GM06990 (cell line): ENCODE measurements at places on chromosomes 1 and 21.

GRCh38 chr1:1891349-1892078, 627 bp upstream of the GNB1 start:
- peak; percentile 69 for DNase-seq

GRCh38 chr21:42351626-42352440, 1.0 kb upstream of the TFF2 start:
- DNase-seq, result no peak

- DNase-seq, result no peak
Measured at GRCh38 chr1:61078618-61079295, 3.6 kb upstream of the NFIA start.

GRCh38 chr1:3332043-3332442, 122.4 kb upstream of the ARHGEF16 start:
- no peak for DNase-seq

- DNase-seq, result no peak
Measured at GRCh38 chr1:22903113-22903512, 69.6 kb downstream of the LACTBL1 start.

- no peak for DNase-seq
Measured at GRCh38 chr1:63794939-63795378, 21.1 kb downstream of the ROR1 start.

DNA sequence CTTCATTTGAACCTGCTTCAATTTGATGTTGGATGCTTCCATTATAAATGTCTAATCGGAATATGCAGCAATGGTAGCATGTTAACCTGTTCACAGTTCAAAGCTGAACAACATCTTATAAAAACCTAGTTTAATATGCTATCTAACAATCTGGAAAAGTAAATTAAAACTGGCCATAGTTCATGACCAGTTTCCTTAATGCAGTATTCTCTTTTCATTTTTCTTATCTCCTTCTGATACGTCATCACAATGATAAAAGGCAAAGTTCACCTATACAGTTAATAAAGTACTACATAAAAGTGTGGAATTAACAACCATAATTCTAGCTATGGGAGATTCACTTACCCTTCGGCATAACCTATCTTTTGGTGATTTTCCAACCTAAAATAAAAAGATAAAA, 65.1 kb downstream of the IARS2 start:
- no peak for DNase-seq

GRCh38 chr1:27366411-27367159, at the start of gene MAP3K6:
Gene MAP3K6, minus strand, starts transcription at chr1:27366961. Its CDS starts 364 bp downstream, at chr1:27366597.
- no peak for DNase-seq

GRCh38 chr1:86271046-86271445, 114.5 kb upstream of the COL24A1 start:
- no peak for DNase-seq

DNA sequence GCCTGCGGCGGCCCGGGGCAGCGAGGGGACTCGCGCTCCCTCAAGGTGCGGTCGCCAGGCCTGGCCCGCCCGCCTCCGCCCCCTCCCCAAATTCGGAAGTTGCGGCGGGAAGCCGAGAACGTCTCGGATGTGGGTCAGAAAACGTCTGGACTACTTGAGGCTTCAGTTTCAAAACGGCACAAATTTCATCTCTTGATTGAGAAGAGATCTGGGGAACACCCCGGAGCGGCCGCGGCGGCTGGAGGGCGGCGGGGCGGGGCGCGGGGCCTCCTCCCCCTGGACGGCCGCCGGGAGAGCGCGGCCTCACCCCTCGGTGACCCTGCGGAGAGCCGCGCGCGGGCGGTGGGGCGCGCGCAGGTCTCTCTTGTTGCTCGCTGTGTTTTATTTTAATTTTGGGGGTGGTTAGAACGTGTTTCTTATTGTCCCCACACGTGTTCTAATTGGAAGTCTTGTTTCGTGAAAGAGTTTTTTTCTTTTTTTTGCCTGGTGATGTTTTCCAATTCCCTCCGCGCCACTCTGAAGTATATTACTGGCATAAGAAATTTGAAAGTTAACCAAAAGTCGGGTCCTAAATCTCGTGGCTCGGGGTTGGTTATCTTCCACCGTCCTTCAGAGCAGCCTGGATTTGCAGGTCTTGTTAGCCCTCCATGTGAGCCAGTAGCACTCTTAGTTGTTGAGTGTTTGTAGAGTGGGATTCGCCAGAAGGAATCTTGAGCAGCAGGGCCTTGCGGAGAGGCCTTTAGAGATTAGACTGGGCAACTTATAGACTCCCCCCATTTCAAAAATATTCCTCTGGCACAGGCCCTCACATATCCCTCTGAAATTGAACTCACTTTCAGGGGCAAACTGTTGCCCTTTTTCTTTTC, 749 bp downstream of the PCBP3 start:
- no peak for DNase-seq

DNA sequence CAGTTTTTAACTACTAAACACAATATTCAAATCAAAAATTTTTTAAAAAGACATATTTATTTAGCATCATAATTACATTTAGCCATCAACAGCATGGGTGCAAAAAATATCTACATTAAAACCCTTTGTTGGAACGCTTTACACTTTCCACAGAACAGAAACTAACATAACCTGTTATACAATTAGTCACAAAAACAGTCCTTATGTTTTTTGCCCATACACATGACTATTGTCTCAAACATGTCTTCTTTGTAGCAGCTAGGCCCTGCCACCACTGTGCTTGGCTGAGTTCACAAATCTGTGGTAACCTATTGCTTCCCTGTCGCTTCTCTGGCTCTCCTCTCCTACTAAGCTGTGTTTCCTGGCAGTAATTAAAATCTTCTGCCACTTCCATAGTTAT, 1350.0 kb upstream of the ADGRL2 start:
- no peak for DNase-seq

- DNase-seq, result no peak
Measured at GRCh38 chr1:65321879-65322278, 12.5 kb downstream of the DNAJC6 start.

DNA sequence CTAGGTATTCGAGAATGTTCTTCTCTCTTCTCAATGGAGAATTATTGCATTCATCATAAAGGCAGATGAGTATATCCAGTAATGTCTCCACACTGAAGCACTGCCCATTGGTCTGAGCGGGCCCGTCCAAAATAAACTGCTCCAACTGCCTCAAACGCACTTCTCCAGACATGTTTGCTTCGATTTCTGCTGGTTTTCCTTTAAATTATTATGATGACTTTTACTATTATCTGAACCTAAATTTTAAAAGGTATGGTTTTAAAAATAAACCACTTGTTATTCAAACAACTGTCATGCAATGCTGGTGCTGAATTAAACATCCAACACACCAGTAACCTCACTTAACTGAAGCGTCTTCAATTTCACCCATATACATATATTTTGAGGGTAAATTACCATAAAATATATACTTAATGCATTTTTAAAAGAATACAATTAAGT, 1.3 kb downstream of the CDC42BPA start:
- no peak for DNase-seq

DNA sequence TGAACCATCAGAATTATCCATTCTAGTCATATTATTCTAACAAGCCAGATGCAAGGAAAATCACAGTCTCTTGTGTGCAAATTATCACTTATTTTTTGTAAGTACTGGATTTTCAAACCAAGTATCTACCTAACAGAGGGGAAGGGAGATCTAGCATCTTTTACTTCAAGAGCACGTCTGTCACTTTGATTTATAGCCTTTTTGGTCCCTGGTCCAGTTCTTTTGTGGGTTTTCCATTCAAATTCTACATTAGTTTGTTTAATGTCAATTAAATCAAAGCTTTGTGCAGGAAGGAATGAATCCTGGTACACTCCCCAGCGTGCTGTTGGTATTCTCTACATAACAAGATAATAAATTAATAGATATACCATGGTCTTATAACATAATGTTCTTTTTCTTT, 43.6 kb downstream of the ERG start:
- DNase-seq, result no peak

DNA sequence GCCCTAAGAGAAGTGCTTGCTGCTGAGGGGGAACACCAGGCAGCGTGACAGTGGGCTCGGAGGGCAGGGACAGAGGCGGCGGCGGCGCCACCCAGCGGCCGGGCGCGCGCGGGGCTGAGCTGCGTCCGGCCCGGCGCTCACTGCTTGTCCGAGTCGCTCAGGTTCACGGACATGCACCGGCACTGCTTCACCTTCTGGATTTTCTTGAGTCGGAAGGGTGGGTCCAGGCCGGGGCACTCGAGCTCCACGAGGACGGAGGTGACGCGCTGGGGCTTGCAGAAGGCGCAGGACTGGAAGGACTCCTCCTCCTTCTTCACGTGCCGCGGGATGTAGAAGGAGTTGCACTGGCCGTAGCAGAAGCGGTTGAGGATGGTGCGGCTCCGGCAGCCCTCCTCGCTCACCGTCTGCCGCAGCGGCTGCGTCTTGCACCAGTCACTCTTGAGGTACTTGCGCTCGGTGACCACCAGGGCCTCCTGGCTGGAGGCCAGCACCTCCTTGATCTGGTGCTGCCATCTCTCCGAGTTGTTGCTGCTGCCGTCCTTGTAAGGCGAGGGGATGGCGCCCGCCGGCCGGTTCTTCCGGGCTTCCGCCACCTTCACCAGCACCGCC, 119.0 kb downstream of the GREM2 start:
- DNase-seq, result peak; percentile 4

- DNase-seq, result no peak
Measured at GRCh38 chr1:61259379-61260148, 177.2 kb downstream of the NFIA start.

- no peak for DNase-seq
Measured at GRCh38 chr1:91706140-91706957, 179.6 kb downstream of the TGFBR3 start.

DNA sequence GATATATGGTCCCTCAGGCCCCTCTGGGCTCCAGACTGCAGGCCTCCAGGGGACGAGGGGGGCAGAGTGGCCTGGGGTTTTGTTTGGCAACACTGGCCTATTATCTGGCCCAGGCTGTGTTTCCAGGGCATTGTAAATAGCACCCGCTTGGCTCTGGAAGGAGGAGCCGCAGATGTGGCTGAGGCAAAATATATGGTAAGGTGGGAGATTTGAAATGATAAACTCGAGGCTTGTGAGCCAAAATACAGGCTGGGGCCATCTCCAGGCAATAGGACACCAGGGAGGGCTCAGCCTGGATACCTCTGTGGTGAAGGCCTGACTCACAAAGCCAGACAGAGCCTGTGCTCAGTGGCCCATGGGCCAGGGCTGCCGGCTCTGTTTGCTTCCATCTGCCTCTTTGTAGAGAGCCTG, 14.0 kb downstream of the NAV1 start:
- no peak for DNase-seq

- DNase-seq, result no peak
Measured at GRCh38 chr1:152159144-152159543, at the start of gene RPTN. Gene RPTN, minus strand, starts transcription at chr1:152159228. Its CDS starts 1,339 bp downstream, at chr1:152157889.

DNA sequence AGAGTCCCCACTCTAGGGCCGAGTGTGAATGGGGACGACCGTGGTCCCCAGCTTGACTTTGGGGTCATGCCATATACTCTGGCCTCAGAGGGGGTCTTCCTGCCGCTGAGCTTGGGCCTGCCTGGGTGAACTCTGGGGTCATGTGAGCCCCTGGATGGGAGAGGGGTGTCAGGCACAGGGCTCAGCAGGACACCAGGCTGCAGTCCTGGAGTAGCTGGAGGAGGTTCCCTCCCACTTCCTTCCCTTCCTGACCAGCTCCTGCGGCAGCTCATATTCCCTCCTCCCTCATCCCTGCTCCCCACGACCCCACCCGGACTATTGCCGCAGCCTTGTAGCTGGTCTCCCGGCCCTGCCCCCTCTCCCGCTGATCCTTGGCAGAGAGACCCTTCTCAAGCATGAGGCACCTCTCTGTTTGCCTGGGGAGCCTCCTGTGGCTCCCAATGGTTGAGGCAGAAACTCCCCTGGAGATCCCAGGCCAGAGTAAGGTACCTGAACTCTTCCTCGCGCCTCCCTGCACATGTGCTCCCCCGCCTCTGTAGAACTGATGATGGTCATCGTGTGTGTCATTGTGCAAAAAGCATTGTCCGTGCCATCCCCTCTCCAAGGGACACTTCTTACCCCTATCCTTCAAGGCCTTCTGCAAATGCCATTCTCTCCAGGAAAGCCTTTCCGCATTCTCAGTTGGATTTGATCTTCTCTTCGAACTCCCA, 1.8 kb downstream of the TNFRSF1B start:
- DNase-seq, result no peak

GRCh38 chr1:89839516-89839915, 18.7 kb downstream of the LRRC8D start:
- DNase-seq, result no peak

- DNase-seq, result no peak
Measured at GRCh38 chr1:33151116-33151515, 30.7 kb downstream of the TRIM62 start.

DNA sequence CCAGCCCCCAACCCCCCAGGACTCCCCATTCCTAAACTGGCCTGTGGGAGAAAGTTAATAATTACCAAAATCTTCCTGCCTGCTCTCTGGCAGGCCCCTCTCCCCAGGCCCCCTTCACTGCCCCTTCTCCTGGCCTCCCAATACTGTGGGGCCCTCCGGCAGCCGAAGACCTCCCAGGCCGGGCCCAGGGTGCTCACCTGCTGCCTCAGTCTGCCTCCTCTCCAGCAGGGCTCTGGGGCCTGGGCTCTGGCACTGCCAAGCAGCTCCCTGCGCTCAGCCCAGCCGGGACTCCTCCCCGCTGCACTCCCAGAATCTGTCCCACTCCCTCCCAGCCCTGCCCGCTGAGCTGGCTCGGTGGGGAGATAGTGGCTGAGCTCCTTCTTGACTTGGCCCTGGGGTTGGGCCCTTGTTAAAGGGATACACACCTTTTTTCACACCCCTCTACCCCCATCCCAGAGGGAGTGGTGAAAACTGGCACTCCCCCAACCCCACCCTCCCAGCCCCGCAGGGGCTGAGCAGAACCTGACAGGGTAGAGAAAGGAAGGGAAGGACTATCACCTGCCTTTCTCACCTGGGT, at the start of gene S100A16:
Gene S100A16, minus strand, starts transcription at position 383 of the 577 bp plus-strand sequence. CDS start 4,986 bp downstream, outside the sequence.
- DNase-seq, result no peak

DNA sequence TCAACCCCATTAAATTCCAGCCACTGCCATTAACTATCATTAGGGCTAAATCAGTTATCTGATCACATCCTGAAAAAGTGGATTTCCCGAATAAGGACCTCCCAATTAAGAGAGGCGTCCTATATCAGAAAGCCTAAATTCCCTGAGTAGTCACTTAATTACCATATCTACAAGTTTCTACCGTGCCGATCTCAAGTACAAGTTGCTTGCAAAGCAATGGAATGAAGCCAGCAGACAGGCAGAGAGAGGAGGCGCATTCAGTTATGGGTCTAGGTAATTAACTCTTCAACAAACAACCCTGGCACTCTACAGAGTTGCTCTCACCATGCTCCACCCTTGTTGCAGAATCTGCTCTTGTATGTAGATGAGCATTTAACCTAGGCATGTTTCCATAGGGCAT, 494.6 kb upstream of the RUNX1 start:
- no peak for DNase-seq

GRCh38 chr1:66359269-66359668, 174.7 kb upstream of the SGIP1 start:
- no peak for DNase-seq

DNA sequence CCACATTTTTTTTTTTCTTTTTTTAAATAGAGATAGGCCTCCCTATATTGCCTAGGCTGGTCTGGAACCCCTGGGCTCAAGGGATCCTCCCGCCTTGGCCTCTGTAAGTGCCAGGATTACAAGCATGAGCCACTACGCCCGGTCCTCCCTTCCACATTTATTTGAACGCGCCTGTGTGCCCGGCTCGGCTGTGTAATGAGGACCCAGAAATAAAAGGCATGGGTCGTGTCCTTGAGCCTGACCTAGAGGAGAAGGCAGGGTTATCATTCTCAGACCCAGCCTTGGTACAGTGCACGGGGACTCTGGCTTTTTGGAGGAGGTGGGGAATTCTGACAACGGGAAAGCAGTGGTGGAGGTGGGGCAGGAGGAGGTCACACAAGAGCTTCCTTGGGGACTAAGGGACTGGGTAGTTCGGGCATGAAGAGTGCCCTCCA, 841 bp downstream of the CENPF start:
- peak; percentile 27 for DNase-seq
